IPS-NIHi11 (cell line): ENCODE measurements at places on chromosomes 3 and 15.

- DNase-seq: no peak
Measured at GRCh38 chr3:72186400-72186855, 401.5 kb upstream of the PROK2 start.

DNA sequence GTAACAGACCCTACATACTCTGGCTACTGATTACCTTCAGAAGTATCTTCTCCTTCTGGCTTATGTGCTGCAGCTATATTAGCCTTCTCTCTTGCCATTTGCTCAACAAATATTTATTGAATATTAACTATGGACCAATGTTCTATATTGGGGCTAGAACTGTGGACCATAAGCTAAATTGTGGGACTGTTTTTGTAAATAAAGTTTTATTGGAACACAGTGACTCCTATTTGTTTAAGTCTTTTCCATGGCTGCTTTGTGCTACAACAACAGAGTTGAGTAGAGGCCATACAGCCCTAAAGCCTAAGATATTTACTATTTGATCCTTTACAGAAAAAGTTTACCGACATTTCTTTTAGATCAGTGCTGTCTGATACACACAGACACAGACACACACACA is 20.3 kb upstream of the XIRP1 start:
- no peak for DNase-seq

DNA sequence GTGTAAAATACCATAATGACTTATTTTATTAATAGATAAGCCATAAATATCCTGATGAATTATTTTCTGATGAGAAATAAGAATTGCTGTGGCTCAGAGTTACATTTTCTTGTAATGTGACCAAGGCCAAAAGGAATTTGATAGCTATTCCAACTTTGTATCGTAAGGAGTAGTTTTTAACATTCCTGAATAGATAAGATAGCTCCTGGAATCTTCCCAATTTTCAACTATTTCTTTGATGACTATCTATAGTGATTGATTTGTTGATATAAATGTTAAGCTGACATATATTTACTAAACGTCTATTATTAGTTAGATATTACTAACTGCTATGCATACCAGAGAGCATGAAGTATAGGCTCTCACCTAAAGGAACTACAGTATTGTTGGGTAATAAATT is 49.1 kb upstream of the SATB1 start:
- DNase-seq: no peak

- DNase-seq: no peak
Measured at GRCh38 chr3:42192334-42193200, 73.4 kb downstream of the CCK start.

- DNase-seq: peak; percentile 29
Measured at GRCh38 chr15:101672298-101672697, 20.1 kb upstream of the TM2D3 start.

DNA sequence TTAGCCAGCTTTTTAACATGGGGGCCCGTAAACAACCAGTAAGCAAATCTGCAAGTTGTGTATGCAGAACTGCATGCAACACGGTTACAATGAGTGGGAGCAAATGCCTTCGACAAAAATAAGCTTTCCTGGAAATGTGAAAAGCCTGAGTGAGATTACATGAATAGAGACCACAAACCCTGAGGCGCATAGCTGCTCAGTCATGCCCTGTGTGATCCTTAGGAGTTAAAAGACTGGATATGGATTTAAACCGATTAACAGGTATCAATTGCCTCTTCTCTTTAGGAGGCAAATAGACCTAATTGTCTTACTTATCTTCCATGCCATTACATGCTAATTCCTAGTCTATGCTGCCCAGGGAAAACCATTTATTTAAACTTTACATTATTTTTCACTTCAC is 810.3 kb downstream of the ROBO1 start:
- peak; percentile 14 for DNase-seq

GRCh38 chr3:25888892-25889524 is 99.1 kb downstream of the OXSM start:
- no peak for DNase-seq

DNA sequence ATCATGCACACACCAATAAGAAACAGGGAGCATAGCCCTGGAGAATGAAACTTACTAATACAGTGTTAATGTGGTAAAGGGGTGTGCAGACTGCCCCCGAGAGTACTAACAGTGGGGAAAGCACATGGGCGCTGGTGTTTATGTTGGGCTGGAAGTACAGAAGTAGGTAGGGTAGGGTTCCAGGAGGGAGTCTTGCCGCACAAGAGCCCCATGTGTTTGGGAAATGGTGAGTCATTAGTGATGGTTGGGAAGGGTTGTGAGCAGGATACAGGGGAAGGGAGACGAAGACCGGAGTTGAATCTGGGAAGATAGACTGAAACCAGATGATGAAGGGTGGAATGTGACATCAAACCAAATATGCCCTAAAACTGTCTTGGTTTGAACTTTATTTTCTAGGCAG is 117.1 kb downstream of the THSD4 start:
- DNase-seq: no peak

GRCh38 chr15:35674873-35675781 is 129.2 kb upstream of the DPH6 start:
- no peak for DNase-seq

GRCh38 chr3:128617270-128617556 is 33.4 kb downstream of the RPN1 start:
- DNase-seq: no peak

DNA sequence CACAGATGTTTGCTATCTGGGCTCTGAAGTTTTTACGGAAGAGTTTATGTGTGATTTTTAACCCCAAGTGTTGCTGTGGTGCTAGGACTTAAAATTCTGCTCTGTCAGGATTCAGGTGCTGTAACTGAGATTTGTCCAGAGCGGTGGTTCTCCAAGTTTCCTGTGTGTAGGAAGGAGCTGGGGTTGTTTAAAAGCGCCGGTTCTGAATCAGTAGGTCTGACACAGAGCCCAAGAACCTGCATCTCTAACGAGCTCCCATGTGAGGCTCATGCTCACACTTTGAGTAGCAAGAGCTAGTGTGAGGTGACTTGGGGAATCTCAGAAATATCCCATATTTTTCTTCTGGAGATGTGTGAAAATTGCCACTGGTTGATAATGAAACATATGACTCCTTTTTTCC is 325.5 kb downstream of the SATB1 start:
- DNase-seq: no peak

DNA sequence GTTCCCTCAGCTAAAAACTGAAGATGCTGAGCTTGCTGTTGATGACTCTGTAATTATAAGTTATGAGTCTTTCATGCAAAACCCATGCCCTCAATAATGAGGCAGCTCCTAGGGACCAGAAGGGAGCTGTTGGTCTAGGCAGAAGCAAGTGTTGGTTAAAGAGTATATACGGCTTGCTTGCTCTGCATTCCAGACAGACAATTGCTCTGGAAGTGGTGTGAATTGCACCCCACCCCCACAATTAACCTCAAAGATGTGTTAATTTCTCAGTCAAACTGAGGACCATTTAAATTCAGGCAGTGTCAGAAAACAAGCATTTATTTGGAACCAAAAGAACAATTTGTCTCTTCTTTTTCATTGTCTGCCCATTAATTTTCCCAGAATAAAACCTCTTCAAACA is 163.5 kb upstream of the EOMES start:
- DNase-seq: peak; percentile 26
